Activated CD4-positive, CD25-positive, alpha-beta regulatory T cell (primary cell): ENCODE measurements at places on chromosomes 7 and 10.

GRCh38 chr7:106623853-106624252, 37.1 kb downstream of the CCDC71L start:
- DNase-seq: no peak

- DNase-seq: no peak
Observed at GRCh38 chr7:128912281-128912680, 1.8 kb upstream of the KCP start.

DNA sequence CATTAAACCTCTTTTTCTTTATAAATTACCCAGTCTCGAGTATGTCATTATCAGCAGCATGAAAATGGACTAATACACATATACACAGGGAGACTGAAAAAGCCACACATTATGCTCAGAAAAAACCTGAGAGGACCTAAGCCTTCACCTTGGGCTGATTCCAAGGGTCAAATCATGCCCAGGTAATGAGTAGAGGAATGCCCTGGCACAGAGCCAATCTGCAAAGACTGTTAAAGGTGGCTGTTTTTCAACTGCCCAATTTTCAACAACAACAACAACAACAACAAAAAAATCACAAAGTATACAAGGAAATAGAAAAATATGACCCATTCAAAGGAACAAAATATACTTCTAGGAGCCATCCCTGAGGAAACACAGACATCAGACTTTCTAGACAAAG, 220.2 kb upstream of the TBX20 start:
- no peak for DNase-seq

DNA sequence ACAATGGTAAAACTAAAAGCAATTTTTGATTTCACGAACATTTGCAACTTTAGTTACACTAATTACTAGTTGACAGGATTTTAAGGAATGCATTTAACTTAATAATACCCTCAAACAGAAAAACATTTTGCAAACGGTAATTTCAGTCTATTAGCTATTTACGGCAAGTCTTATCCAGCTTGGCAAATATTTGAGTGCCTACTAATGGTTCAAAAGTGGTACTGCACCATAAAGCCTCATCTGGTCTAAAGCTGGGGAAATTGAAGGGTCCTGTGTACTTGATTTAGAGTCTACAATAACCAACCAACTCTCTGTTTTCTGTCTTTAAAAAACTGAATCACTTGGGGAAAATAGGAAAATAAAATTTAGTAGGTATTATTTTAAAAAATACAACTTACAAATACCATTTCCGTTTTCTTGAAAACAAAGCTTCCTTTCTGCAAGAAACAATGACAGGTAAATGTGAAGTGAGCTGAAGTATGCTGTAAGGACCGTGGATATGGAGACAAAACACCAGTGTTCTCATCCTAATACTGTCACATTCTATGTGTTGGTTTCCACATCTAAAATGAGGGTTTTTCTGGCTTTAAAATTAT, 142.3 kb downstream of the VPS50 start:
- DNase-seq: no peak

DNA sequence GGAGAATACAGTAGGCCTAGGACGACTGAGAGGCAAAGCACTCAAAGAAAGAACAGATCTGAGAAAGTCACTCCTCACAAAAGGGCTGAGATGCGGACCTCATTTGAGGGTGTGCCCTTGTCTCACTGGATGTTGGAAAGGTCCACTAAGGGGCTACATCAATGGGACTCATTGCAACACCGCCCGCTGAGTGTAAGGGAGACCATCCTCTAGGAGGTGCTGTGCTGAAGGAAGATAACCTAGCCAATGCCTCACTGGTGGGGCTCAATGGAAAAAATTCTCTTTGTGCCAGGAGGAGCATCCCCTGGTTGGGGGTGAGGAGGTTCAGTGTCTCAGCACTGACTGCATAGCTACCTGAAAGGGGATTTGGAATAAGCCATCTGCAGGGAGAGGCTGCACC, 758.7 kb upstream of the CELF2 start:
- DNase-seq: no peak

GRCh38 chr7:40549372-40550039, 414.7 kb downstream of the SUGCT start:
- DNase-seq: no peak

GRCh38 chr10:50874723-50875122, 10.7 kb downstream of the A1CF start:
- DNase-seq: no peak

GRCh38 chr7:104960741-104961448, 53.1 kb upstream of the KMT2E start:
- DNase-seq: no peak

GRCh38 chr7:2869981-2870380, 25.9 kb upstream of the GNA12 start:
- DNase-seq: no peak

DNA sequence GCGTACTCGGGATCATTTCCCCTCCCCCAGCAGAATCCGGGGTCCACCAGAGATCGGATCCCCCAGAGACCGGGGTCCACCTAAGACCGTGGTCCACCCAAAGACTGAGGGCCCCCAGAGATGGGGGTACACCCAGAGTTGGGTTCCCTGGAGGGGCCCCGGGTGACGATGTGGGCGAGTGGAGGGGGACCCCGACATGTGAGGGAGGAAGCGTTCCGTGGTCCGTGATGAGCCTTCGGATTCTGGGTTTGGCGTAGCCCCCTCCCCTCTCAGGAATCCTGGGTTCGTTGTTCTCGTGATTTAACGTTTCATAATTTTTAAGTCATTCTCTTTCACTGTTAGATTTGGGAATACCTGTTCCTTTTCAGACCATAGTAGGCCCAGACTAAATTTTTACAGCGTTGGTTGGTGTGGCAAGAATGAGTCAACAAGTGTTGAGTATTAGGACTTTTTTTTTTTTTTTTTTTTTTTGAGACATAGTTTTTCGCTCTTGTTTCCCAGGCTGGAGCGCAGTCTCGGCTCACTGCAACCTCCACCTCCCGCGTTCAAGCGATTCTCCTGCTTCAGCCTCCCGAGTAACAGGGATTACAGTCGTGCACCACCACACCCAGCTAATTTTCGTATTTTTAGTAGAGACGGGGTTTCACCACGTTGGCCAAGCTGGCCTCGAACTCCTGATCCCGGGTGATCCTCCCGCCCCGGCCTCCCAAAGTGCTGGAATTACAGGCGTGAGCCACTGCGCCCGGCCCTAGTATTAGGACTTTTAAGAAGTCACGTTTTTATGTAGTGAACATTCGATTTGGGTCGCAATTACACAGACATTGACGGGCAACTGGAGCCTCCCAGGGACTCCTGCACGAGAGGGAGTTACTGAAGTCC, 672 bp downstream of the GTPBP4 start:
- no peak for DNase-seq

GRCh38 chr7:50502001-50502684, 52.0 kb upstream of the FIGNL1 start:
- DNase-seq: no peak

GRCh38 chr7:101899616-101900015, 82.2 kb downstream of the CUX1 start:
- DNase-seq: no peak

DNA sequence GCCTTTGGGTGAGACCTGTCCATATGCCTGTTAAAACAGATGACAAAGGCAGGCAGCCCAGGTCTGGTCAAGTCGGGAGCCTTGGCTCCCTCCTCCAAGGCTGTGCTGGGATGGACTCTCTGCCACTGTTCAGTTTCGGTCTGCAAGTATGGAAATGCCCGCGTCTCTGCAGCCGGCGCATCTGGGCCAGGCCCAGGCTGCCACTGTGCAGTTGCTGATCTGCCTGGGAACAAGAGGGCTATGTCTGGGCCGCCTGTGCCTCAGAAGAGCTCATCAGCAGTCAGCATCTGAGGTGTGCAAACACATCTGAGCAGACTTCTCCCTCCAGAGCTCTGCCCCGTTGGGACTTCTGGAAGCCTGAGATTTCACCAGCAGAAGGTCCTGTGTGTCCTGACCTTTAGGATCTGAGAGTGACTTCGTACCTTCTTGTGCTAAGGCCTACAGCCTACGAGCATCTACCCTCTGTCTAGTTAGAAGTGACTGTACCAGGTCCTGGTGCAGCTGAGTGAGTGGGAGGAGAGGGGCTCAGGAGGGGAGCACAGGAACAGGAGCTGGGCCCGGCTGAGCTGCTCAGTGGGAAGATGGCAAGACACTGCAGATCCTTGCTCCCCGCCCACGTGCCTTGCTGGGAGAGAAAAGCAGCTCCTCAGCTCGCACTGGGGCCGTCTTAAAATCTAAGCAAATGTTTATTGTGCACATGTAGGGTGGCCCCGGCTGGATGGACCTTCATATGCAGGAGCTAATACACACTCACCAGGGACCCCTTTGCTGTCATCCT, 50.9 kb downstream of the DOCK1 start:
- DNase-seq: no peak

GRCh38 chr10:17616403-17617030, 657 bp downstream of the HACD1 start:
- no peak for DNase-seq

DNA sequence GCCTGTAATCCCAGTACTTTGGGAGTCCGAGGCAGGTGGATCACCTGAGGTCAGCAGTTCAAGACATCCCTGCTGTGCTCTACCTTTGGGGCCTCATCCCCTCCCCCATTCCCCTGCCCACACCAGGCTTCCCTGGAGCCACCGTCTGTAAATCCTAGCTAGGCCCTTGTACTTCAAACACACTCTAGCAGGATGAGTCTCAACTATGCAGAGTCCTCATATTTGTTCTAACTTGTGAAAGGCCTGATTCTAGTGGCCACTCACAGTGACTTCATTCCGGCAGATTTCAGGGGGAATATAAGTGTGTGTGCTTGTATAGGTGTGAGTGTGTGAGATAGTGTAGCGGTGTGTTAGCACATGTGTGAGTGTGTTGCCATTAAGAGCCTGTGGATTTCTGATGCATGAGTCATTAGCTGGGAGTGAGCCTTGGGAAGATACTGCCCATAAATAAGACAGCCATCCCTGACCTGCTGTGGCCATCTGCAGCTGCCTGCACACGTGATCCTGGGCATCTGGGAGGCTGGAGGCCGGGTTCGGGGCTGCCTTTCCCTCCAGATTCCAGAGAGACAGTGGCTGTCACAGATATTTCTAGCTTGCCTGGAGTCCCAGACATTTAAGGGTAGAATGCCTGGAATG, 1.7 kb upstream of the NEURL1 start:
- no peak for DNase-seq

- DNase-seq: no peak
Observed at GRCh38 chr10:84163996-84164395, 9.6 kb upstream of the GPR15LG start.

- no peak for DNase-seq
Observed at GRCh38 chr10:103676058-103676785, 179.2 kb downstream of the SH3PXD2A start.

GRCh38 chr10:89454561-89455347, 40.4 kb downstream of the IFIT5 start:
- no peak for DNase-seq

- DNase-seq: no peak
Observed at GRCh38 chr10:101305320-101306241, 48.4 kb upstream of the BTRC start.

- no peak for DNase-seq
Observed at GRCh38 chr7:150845421-150845861, 6.9 kb upstream of the AOC1 start.

GRCh38 chr7:57437581-57437980, 12.4 kb upstream of the ZNF716 start:
- DNase-seq: no peak

- DNase-seq: no peak
Observed at GRCh38 chr7:133650487-133651300, 397.8 kb downstream of the EXOC4 start.

GRCh38 chr10:110758128-110758765, 113.5 kb upstream of the PDCD4 start:
- no peak for DNase-seq
